Upper lobe of left lung (tissue), 6 donors: ENCODE measurements at places on chromosomes 4 and X.

GRCh38 chr4:71211748-71212147 is 127.1 kb upstream of the SLC4A4 start:
- DNase-seq: no peak

DNA sequence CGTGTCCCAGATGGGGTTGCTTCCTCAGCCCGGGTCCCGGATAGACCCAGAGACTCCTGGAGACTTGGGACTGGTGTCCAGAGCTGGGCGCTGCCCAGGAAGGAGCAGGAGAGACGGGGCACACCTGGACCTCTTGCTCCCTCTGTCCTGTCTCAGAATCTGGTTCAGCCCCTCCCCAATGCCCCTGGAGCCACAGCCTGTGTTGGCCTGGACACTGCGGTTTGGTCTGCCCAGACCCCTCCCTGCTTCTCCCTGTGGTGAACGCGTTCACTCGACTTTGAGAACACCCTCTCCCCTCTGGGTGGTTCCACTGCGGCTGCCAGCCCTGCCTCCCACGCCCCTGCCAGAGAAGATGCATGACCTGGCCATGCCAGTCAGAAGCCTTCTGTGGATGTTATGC is 111.1 kb downstream of the HMX1 start:
- DNase-seq: no peak

- DNase-seq: no peak
These were observed 284.5 kb upstream of the TRPC5 start for GRCh38 chrX:112367065-112367464.

DNA sequence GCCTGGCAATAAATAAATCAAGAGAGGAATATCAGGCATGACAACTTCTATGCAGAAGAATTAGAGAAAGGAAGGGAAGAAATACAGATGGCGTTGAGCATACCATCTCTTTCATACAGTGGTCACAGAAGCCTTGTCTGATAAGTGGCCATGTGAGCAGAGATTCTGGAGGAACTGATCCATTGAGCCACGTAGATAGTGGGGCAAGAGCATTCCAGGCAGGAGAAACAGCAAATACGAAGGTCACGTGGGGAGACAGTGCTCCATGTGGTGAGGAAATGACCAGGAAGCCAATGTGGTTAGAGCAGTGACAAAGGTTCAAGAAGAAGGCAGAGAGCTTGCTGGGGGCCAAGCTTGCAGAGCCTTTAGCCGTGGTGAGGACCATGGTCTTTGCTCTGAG is 226.7 kb upstream of the NOCT start:
- DNase-seq: no peak

DNA sequence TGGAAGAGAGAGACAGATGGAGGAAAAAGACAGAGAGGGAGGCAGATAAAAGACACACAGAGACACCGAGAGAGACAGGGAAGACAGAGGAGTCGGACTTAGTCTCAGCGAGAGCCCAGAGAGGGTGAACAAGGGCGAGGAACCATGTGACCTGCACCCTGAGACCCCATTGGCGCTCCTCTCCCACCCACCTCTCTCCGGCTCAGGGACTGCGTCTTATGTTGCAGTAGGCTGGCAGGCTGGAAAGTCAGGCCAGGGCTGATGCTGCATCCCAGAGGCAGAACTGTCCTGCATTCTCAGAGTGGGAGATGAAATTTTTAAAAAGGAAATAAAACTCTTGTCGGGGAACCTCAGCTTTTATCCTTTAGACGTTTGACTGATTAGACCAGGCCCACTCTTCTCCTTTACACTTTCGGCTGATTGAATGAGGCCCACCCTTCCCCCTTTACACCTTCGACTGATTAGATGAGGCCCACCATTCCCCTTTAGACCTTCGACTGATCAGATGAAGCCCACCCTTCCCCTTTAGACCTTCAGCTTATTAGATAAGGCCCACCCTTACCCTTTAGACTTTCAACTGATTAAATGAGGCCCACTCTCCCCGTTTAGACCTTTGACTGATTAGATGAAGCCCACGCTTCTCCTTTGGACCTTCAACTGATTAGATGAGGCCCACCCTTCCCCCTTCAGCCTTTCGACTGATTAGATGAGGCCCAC is 29.5 kb upstream of the IL3RA start:
- DNase-seq: no peak

GRCh38 chr4:139018971-139019758 is 3.6 kb downstream of the NOCT start:
- DNase-seq: no peak

DNA sequence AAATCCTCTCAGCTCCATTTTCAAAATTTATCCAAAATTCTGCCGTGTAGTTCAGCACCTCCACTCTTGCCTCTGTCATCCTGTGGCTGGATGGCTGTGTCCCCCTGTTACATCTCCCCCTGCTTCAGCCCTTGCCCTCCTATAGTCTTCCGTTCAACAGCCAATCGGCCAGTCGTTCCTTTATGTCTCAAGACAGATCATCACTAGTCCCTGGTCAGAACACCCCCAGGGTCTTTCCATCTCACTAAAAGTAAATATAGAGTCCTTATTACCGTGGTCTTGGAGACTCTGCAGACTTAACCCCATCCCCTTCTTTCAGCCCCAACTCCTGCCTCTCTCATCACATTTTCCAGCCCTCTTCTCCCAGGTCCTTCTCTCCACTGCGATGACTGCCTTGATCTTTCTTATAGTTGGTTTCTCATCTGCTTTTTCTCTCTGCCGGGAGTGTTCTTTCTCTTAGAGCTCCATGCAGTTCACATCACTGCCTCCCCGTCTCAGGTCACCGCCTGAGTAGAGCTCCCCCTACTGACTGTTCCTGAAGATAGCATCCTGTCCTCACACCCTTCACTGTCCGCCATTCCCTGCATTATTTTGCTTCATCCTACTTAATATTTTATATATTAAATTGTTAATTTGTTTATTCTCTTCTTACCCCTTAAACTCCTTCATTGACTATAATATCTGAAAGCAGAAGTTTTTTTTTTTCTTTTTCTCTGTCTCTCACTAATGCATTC is 736.9 kb upstream of the MAGEB2 start:
- DNase-seq: no peak

DNA sequence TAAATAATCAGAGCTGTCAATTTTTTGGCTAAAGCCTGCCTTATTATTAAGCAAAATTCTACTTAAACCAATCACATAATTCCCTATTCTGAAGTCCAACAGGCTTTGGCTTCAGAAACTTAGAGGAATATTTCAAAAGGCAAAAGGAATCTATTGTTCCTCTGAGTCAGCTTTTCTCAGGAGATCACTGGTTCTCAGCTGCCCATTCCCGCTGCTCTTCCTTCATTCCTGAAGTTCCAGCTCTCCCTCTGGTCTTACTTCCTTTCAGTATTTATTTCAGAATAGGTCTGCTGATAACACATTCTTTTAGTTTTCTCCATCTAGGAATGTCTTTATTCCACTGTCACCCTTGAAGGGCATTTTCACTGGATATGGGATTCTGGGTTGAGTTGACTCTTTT is 133.7 kb downstream of the SOWAHB start:
- no peak for DNase-seq

- peak; percentile 84 for DNase-seq
These were observed 377 bp downstream of the TIMM17B start for GRCh38 chrX:48897157-48897624.

GRCh38 chr4:10158333-10158942 is 41.8 kb upstream of the WDR1 start:
- DNase-seq: no peak

DNA sequence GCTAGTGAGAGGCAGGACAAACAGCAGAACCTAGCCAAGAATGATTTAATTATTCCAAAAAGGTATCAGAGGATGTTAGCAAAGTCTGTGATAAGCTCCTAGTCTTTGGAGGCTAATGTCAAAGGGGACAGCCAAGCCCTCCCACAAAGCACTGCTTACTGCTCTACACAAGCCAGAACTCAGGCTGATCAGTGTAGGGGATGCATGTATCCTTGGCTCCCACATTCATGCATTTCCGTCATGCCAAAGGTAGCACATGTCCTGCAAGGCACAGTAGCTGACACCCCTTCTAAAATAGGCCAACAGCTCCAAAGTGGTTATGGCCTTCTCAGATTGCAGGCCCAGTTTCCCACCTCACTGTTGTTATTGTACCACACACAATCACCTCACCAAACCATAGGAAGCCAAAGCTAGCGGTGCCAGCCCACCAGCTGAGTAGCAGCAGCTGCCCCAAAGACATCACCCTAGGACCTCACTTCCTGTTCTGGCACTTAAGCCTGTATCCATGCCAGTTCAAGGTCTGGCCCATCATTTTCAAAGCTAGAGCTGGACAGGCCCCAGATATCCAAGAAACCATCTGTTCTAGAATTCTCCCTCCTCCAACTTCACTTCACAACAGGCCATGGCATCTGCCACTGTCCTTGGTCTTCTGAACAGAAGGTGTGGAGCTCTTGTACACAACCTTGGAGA is 40.9 kb downstream of the TSPAN5 start:
- DNase-seq: no peak

DNA sequence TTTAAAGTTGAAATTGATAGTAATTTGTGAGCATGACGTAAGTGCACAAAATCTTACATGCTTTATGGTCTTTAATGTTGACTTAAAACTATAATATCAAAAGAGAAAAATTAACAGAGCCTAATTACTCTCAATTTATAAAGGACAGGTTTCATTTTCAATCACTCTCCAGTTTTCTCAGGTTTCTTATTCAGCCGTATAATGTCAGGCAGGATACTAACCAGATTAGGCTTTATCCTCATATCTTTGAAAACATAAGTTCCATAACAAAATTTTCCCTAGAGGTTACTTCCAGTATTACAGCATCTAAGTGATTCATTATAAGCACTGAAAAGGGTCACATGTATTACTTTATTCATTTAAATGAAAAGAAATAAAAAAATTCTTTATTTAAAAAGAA is 492.1 kb downstream of the PACRGL start:
- no peak for DNase-seq

GRCh38 chr4:37685161-37685822 is 884 bp downstream of the RELL1 start:
- DNase-seq: no peak

GRCh38 chr4:56748271-56748670 is 67.2 kb upstream of the HOPX start:
- no peak for DNase-seq

DNA sequence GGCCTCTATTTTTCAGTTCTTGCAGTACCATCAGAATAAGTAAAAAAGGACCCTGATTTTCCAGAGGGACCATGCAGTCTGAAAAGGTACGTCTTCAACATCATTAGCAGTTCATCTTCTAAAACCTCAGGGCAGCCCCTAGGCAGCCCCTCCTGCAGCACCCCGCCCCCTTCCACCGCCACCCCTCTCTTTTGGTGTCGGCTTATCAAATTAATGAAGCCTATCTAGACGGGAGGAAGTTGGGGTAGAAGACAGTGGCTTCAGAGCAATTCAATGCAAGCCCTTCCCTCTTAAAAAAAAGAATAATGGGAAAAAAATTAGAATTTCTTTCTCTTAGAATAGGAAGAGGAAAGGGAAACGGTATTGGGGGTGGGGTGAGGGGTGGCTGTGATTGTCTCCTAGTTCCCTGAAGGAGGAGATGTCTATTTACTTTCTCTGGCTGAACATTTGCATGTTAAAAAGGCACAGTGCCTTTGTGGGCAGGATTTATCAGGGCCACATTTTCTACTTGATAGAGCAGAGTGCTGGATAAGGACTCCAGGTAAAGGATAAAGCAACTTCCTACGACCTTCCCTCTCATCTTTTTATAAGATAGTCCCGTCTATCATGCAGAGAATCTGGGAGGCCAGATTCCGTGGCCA is 159.4 kb downstream of the MGST2 start:
- DNase-seq: no peak

DNA sequence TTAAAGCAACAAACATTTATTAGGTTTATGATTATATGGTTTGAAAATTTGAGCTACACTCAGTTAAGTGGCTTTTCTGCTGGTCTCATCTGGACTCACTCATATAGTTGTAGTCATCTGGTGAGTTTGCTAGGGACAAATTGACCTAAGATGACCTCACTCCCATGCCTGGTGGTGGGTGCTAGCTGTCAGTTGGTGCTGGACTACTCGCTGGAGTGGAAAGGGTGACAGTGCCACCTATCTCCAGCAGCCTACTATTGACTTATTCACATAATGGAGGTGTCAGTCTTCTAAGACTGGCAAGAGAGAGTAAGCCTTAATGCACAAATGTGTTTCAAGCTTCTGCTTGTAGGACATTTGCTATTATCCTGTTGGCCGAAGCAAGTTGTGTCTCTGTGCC is 88.2 kb downstream of the TASL start:
- DNase-seq: no peak

- no peak for DNase-seq
These were observed 283.8 kb downstream of the TRIML1 start for GRCh38 chr4:188423039-188423438.

GRCh38 chr4:23060776-23061175 is 368.0 kb downstream of the GBA3 start:
- DNase-seq: no peak

GRCh38 chrX:76148753-76149152 is 24.1 kb upstream of the PBDC1 start:
- DNase-seq: no peak

GRCh38 chr4:20091781-20092180 is 159.9 kb upstream of the SLIT2 start:
- no peak for DNase-seq

DNA sequence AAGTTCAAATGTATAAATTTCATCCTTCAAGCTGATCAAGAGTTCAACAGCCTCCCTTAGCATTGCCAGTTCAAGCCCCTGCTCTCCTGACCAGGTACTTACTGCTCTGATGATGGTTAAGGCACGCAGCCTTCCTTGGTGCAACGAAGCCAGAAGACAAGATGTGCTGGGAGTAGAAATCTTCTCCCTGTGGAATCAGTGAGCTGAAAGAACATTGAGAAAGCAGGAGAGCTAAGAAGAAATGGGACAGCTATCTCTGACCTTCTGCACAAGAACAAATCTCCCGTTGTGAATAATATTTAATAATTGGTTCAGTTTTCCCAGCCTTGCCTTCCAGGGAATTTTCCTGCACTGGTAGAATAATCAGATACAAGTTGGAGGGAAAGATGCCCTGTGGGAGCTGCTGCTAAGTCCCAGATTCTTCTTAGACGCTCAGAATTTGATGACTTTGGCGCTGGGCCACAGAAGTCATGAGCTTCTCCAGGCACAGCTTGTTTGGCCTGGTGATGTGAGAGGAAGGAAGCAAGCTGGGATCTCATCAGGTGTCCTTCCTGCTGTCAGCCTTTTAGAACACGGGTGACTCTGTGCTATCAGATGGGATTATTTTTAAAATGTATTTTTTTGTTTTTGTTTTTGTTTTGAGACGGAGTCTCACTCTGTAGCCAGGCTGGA is 77.8 kb downstream of the CD38 start:
- DNase-seq: no peak

- DNase-seq: no peak
These were observed 236.6 kb upstream of the PCDH18 start for GRCh38 chr4:137768881-137769280.

- DNase-seq: peak; percentile 72
These were observed 41.7 kb downstream of the VSIG4 start for GRCh38 chrX:65997978-65998717.
